Posterior vena cava (tissue), 2 donors: ENCODE measurements at places on chromosomes 4 and X. TPM values are rescaled to one million over a fixed set of nuclear protein-coding genes. Genes with fewer than 3 reads are reported as not detected.

DNA sequence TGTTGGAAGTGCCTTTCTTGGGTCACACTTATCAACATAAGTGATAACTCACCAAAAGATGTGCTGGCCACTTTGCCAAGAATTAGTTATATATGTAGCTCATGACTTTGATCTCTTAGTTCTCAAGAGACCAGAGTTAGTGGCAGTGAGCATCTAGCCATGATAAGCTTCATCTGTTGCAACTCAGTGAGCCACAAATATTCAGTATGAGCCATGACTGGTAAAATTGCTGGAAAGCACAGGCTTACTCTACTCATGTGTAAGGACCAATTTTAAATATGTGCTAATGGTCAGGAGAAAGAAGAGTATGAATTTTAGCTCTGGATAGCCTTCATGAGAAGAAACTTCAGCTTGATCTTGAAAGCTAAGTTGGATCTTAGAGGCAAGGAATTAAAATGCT is 59.4 kb upstream of the TLL1 start:
- DNase-seq = no peak

DNA sequence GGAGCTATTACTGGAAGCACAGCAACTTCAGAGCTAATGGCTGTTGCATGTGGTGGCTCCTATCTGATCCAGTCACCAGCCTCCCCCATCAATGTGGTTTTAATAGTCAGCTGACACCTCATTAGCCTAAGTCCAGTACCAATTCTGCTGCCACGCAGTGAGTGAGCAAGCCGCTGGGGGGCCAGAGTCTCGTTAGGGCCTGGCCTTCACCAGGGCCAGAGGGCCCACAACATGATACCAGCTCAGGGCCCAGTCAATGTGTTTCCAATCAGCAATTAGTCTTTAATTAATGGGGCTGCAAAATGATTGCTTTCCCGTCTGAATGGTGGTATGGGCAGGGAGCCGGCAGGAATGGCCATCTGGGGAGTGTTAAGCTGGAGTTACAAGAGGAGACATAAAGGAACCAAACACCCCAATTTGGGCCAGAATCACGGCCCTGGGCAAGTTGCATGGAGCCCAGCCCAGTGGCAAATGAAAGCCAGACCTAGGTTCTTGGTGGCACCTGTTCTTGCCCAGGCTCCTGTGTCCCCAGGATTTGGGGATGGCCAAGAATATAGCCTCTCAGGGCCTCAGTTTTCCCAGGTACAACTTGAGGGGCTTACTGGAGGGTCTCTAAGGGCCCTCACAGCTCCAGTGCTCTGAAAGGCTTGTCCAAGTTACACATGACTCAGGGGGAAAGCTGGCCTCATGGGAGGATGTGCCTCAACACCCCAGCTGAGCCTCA is 119.2 kb downstream of the EFNB1 start:
- no peak for DNase-seq

DNA sequence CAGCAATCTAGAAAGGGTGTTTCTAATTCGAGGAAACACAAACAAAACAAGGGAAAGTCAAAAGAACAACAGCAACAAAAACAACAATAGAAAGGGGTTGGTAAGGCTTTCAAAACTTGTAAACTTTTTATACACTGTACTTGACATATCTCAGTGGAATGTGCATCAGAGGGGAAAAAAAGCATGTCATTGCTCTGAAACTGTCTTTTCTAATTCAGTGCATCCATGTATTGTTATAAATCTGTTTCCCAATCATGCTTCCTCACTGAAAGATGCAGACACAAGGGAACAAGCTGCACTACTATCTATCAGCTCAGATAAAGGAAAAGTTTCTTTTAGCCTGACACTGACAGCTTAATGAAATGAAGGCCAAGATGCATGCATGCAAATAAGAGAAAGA is 44.2 kb upstream of the PCDH18 start:
- DNase-seq = no peak

DNA sequence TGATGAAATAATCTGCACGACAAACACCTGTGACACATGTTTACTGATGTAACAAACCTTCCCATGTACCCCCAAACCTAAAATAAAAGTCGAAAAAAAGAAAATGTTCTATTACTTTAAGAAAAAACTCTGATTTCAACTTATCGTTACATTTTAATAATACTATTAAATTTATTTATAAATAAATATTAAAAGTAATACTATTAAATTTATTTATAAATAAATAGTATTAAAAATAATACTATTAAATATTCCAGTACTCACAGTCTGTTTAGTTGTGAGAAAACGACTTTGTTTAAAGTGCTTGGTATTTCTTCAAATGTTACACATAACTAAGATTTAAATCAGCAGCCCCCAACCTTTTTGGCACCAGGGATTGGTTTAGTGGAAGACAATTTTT is 471.6 kb upstream of the PRKX start:
- no peak for DNase-seq

DNA sequence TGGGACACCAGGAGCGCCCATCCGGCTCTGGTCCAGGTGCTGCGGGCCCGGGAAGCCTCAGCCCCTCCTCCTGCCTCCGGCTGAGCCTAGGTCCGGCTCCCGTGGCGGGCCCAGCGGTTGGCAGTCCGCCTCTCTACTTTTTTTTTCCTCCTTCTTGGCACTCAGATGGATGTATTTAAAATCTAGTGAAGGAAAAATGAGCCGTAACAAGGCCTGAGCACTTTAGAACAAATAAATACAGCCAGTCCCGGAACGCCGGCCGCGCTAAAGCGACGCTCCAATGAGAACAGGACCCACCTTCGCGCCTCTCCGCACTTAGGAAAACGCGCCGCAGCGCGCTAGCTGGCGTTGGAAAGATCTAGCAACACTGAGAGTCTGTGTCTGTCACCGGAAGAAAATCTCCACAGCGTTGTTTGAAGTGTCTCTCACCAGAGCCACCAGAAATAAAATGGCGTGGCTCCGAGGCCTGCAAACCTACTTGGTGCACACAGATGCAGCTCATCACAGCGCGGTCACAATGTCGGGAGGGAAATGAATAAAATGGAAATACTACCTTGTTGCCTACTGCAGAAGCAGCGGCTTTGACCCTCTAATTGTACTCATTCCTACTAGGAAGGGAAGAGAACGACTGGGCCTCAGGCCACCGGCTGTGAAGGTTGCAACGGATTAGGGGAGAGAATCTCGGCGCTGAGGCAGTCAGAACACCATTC is 4.7 kb downstream of the NEUROG2 start:
- DNase-seq = no peak

Gene FGF2
- 34.6 TPM for total RNA-seq

Gene SYAP1
- total RNA-seq = 31.3 TPM

GRCh38 chr4:123397144-123398065 is 810 bp downstream of the SPRY1 start:
- DNase-seq = peak; percentile 87

DNA sequence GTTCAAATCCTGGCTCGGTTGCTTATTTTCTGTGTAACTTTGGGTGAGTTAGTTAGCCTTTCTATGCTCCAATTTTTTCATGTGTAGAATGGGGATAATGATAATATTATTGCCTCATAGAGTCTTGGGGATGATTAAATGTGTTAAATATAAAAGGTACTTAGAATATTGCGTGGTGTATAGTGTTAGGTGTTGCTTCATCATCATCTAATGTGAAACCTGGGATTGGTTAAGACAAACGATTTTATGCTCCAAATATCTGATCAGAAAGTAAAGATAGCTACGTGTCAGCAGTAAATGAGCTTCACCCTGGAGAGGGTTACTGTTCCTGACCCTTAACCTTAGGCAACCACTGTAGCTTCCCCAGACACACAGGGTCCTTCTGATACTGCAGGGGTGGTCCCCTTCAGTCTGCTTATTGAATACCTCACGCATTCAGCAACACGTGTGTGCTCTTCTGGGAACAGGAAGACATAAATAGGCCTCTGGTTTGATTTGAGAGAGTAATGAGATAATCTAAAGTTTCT is 50.1 kb downstream of the GPAT3 start:
- DNase-seq = no peak
